NCI-H2029 treated with DMSO at 0.1 percent for 48 hours (cell line): ENCODE measurements at places on chromosomes 12 and 14.

DNA sequence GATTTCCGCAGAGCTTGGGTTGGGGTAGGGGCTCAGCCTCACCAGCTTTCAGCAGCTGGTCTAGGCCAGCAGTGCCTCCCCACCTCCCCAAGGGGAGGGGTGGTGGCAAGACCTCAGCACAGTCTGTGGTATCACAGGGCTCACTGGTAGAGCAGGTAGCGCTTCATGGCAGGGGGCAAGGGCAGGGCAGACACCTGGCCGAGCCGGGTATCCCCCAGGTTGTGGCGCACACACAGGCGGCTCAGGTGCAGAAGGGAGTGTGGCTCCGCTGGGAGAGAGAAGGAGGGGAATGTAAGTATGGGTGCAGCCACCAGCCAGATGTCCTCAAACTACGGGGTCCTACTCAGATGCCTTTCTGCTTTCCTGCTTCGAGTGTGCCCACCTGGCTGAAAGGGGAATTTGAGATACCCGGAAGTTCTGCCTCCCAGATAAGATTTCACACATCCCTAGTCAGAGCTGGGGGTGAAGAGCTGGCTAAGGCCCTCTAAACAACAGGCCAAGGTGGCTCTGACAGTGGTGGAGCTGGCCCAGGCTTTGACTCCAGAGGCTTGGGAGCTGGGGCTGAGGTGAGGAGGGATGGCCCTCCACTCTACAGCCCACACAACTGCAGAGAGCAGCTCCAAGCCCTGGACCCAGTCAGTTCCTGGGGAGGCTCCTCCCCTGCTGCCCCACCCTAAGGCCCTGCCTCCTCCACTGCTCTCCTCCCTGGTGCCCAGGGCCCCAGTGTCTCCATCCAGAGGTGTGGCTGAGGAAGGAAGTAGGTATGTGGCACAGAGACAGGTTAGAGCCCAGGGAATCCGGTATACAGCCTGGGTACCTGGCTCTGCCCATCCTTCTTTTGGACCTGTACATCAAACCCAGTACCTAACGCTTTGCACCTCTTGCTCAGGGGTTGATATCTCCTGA is 1.8 kb downstream of the SPSB2 start:
- no peak for DNase-seq

- no peak for DNase-seq
These were observed 11.2 kb upstream of the TMX1 start for GRCh38 chr14:51228890-51229289.

- DNase-seq: no peak
These were observed 22.0 kb downstream of the ANAPC5 start for GRCh38 chr12:121330195-121330594.

- no peak for DNase-seq
These were observed 483.2 kb downstream of the APAF1 start for GRCh38 chr12:99128246-99128802.

DNA sequence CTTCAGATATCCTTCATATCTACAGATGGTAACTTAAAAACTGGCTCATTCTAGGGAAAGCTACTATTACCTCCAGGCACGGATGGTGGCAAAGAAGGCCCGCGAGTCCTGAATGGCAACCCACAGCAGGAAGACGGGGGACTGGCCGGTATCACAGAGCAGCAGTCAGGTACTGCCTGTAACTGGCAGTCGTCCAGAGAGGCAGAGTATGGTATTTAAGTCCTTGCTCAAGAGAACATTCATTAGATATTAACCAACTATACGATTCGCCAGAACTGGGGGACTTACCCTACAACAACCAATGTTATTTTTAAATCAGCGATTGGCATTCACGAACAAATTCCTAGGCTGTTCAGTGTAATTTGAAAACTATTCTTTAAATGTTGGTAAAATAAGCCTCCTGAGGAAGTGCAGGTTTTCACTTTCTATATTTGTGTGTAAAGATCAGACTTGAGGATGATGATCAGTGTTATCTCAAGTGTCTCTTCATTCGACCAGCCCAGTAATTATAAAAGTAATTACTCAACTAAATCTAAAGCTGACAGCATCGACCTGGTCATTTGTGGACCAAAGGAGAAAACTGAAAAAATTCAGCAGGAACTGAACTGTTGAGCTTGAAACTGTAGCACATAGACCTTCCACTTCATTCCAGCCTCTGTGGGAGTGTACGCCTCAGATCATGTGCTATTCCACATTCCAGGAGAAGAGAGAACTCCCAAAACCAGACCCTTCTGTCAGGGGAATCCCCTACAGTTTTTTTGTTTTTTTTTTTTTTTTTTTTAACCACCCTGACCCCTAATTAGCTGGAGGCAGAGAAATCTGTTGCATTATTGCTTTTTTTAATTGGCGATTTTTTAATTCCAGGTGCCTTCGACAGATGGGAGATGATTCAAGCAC is 75.6 kb downstream of the ESR2 start:
- no peak for DNase-seq

- DNase-seq: no peak
These were observed 23.5 kb upstream of the GPRC5D start for GRCh38 chr12:12975322-12976077.

DNA sequence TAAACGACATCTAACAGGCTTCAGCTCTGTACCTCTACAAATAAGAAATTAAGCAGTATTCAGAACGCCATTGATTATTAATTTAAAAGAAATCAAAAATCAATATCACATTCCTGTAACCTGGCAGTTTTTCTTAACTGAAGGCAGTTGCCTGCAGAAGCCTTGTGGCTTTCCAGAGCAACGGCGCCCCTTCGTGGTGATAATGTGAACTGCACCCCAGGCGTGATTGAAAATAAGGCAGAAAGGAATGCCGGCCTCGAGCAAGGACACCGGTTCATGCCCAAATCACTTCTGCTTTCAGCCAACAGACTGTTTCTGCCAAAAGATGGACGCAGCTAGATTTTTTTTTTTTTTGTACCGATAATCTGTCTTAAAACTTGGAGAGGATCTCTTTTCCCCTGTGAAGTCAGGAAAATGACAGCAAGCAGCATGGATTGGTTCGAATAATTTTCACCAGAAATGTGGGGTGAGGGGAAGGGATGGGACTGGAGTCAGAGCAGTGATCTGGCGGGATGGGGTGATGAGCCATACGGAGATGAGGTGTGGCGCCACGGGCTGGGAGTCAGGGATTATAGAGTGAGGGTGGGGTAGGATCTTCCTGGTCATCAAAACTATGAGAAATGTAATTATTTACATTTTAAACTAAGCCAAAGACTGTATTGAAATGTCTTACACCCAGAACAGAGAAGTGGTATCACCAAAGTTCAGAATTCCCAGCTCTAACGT is 473.0 kb downstream of the DPF3 start:
- DNase-seq: no peak

GRCh38 chr12:113242560-113242959 is 21.3 kb downstream of the TPCN1 start:
- no peak for DNase-seq

DNA sequence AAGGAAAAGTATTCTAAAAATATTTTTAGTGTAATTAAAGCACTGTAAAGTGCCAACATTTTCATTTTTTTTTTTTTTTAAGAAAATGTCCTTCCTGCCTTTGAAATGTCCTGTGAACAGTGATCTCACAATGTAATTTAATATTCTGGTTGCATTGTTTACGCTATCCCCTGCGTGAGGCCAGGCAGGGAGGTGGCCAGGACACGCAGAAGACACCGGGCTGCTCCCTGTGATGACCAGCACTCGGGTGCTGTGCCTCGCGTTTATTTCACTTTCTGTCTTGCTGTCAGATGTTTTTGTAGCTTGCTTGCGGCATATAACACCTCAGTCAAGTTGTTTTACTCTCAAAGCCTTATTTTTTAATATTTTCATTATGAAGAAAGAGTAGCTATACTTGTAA is 18.5 kb downstream of the PIWIL1 start:
- DNase-seq: no peak

DNA sequence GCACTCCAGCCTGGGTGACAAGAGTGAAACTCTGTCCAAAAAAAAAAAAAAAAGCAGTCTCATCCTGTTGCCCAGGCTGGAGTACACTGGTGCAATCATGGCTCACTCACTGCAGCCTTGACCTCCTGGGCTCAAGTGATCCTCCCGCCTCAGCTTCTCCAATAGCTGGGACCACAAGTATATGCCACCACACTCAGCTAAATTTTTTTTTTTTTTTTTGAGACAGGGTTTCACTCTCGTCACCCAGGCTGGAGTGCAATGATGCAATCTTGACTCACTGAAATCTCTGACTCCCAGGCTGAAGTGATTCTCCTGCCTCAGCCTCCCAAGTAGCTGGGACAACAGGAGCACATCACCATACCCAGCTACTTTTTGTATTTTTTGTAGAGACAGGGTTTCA is 5.2 kb upstream of the CNPY2 start:
- no peak for DNase-seq
